ENCODE measurements at places on chromosomes 11 and 22. TPM values are rescaled to one million over a fixed set of nuclear protein-coding genes. Genes with fewer than 3 reads are reported as not detected.

DNA sequence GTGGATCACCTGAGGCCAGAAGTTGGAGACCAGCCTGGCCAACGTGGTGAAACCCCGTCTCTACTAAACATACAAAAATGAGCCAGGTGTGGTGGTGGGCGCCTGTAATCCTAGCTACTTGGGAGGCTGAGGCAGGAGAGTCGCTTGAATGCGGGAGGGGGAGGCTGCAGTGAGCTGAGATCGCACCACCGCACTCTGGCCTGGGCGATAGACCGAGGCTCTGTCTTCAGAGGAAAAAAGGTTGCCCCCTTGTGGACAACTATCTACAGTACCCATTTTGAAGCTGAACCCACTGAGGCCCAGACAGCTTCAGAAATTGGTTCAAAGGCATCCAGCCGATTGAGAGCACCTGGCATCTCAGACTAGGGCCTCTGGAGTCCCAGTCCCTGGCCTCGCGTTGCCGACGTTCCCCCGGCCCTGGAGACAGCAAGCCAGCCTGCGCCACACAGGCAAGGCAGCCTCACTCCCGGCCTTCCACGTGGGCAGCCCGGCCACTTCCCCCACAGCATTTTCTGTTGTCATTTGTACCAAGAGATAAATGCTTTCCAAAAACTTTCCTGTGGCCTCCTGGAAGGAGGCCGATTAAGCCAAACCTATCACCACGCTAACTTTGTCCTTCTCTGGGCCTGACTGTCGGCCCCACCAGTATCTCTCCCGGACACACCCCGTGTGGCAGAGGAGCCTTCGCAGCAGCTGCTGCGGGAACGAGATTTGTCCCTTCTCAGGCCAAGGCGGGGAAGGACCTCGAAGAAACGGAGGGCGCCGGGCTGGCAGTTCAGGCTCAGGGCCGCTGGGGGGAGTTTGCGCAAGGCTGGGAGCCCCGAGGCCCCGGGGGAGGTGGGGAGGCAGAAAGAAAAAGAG is 82.8 kb downstream of the FLI1 start:
- no peak for DNase-seq

GRCh38 chr11:94144664-94145063 is 16.0 kb downstream of the PANX1 start:
- no peak for DNase-seq

- DNase-seq = no peak
Measured at GRCh38 chr11:115458877-115459276, 45.3 kb downstream of the CADM1 start.

The MS4A12 gene
- not detected for total RNA-seq

The C22orf31 gene
- total RNA-seq = not detected

The TPBGL gene
- total RNA-seq = 0.33 TPM

Measured in HT1080 (cell line).